ENCODE measurements at places on chromosomes 3 and 15.

- no peaks in the 10 kb centered on the region for H3K36me3 ChIP-seq
- no peak overlapping the region for H3K27ac ChIP-seq
- no peak overlapping the region for H3K4me3 ChIP-seq
These were observed 12.3 kb upstream of the ALCAM start for GRCh38 chr3:105354429-105354828.

DNA sequence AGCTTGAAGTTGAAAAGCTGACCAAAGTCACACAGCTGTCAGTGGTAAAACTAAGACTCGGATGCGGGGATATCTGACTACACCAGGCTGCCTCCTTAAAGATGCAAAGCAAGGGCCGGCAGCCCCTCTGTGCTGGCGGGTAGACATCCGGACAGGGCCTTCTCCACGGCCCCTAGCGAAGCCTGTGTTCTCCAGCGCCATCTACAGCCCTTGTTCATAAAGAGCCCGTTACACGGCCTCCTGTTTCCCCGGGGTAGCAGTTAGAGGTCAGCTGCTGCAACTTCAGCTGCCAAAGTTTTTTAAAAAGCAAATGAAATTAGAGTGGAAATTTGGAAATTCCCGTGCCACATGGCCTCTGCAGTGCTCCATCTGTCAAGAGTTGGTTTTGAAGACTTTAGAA is 383.0 kb downstream of the TBL1XR1 start:
- no peaks in the 10 kb centered on the region for H3K27me3 ChIP-seq
- H3K27ac ChIP-seq: no peak overlapping the region
- DNase-seq: no peak
- no peak overlapping the region for H3K4me3 ChIP-seq
- no peaks in the 10 kb centered on the region for H3K36me3 ChIP-seq
- H3K4me1 ChIP-seq: no peaks in the 10 kb centered on the region

GRCh38 chr15:69358850-69359249 is 55.3 kb upstream of the KIF23 start:
- no peak for DNase-seq
- H3K27me3 ChIP-seq: no peaks in the 10 kb centered on the region
- H3K36me3 ChIP-seq: no peaks in the 10 kb centered on the region
- H3K4me1 ChIP-seq: no peaks in the 10 kb centered on the region

- H3K4me3 ChIP-seq: no peak overlapping the region
- DNase-seq: peak; percentile 59
- no peak overlapping the region for H3K27ac ChIP-seq
- H3K36me3 ChIP-seq: no peaks in the 10 kb centered on the region
- H3K4me1 ChIP-seq: no peaks in the 10 kb centered on the region
These were observed 37.7 kb upstream of the LCTL start for GRCh38 chr15:66603301-66604179.

- H3K4me3 ChIP-seq: no peak overlapping the region
- no peaks in the 10 kb centered on the region for H3K27me3 ChIP-seq
- no peak overlapping the region for H3K27ac ChIP-seq
- no peaks in the 10 kb centered on the region for H3K36me3 ChIP-seq
- DNase-seq: peak; percentile 48
These were observed 138.9 kb upstream of the COL8A1 start for GRCh38 chr3:99499235-99500158.

All from PC-9 (cell line).